Stimulated activated CD8-positive, alpha-beta memory T cell treated with anti-CD3 and anti-CD28 coated beads, Interleukin-15, amount 100 ng/mL, for 24 hours (primary cell): ENCODE measurements at places on chromosomes 16 and 17.

DNA sequence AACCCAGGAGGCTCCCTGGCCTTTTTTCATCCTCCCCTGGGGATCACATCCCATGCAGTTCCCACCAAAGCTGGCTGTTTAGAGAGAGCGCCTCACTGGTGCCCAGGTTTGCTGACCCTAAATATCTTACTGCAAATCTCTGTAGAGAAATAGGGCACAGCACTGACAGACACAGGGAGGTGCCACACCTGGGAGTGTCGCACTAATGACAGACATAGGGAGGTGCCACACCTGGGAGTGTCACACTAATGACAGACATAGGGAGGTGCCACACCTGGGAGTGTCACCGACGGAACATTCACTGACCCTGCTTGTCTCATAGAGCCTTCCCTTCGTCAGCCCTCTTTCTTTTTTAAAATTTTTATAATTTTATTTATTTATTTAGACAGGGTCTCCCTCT, 25.6 kb downstream of the UNK start:
- no peak for DNase-seq

DNA sequence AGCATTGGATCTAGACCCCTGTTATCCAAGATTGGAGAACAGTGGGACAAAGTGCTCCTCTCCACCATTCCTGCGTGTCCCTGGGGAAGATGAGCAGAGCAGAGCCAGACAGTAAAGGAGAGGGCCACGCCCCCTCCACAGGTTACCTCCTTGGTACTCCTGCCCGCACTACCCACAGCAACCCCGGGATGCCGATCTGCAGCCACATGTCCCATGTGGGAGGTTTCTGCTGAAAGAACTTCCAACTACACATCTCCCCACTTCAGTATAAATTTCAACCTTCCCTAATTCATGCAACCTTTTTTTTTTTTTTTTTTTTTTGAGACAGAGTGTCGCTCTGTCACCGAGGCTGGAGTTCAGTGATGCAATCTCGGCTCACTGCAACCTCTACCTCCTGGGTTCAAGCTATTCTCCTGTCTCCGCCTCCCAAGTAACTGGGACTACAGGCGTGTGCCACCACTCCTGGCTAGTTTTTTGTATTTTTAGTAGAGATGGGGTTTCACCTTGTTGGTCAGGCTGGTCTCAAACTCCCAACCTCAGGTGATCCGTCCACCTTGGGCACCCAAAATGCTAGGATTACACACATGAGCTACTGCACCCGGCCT, 2.3 kb downstream of the RAB37 start:
- no peak for DNase-seq

GRCh38 chr17:82070611-82071010, 5.0 kb upstream of the DUS1L start:
- DNase-seq = no peak

GRCh38 chr17:12230481-12231354, 210.0 kb downstream of the MAP2K4 start:
- no peak for DNase-seq

- DNase-seq = no peak
These were observed 623 bp downstream of the MBTPS1 start for GRCh38 chr16:84115919-84116719.
